GM06990 (cell line): ENCODE measurements at places on chromosomes 12 and 14.

- no peak for DNase-seq
Measured at GRCh38 chr14:54935958-54936357, 33.3 kb upstream of the GCH1 start.

DNA sequence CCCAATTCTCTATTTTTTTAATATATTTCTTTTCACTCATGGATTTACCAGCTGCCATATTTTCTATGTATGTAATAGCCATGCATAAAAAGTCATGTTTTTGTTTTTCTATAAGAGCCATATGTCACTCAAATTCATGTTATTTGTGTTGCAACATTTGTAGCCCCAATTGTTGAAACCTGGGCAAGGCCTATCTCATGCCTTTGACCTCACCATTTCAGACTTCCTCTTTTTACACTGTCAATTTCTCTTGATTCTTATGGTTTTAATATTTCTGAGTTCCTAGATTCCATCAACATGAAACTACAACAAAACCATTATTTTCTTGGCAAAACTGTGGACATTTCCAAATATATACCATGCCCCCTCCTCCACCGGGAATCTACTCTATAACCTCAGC, 647.5 kb downstream of the C12orf50 start:
- DNase-seq: no peak

GRCh38 chr14:91119556-91120311, 5.9 kb downstream of the DGLUCY start:
- DNase-seq: no peak

- DNase-seq: no peak
Measured at GRCh38 chr12:68910128-68910527, 22.8 kb downstream of the CPM start.

DNA sequence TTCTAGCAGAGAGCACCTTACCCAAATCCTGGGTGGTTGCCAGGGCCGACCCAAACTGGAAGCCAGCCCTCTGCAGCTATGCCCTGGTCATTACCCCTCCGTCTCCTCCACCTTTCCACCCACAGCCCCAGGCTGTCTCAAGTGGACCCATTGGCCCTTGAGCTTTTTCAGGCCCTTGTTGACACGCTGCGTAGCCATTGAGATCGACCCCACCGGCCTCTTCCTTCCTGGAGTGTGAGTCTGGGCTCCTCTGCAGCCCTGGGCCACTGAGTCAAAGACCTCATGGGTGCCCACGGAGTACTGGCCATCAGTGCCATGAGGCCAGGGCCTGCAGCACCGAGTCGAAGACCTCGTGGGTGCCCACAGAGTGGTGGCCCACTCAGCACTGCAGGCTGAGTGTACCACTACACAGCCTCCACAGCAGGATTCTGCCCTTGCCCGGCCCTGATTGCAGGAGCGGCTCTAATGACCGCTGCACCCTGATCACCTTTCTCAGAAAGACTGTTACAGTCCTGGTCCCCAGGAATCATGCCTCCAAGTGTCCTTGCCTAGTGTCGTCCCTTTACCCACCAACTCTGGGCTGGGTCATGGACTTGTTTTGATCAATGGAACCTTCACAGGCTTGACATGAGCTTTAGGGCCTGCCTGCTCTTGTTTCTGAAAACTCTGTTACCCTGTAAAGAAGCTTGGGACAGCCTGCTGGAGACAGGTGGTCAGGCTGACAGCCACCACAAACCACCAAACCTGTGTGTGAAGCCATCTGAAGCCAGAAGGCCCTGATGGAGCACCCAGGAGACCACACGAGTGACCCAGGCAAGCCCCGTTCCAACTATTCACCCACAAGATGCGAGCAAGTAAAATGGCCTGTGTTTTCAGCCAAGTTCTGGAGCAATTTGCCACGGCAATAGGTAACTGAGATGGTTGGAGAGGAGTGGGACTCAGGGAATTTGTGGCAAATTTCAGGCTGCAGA, 39.6 kb upstream of the TRAF3 start:
- DNase-seq: no peak

GRCh38 chr14:54211551-54212308, 185.1 kb upstream of the CDKN3 start:
- no peak for DNase-seq

- no peak for DNase-seq
Measured at GRCh38 chr14:74638966-74639365, 26.9 kb upstream of the LTBP2 start.

DNA sequence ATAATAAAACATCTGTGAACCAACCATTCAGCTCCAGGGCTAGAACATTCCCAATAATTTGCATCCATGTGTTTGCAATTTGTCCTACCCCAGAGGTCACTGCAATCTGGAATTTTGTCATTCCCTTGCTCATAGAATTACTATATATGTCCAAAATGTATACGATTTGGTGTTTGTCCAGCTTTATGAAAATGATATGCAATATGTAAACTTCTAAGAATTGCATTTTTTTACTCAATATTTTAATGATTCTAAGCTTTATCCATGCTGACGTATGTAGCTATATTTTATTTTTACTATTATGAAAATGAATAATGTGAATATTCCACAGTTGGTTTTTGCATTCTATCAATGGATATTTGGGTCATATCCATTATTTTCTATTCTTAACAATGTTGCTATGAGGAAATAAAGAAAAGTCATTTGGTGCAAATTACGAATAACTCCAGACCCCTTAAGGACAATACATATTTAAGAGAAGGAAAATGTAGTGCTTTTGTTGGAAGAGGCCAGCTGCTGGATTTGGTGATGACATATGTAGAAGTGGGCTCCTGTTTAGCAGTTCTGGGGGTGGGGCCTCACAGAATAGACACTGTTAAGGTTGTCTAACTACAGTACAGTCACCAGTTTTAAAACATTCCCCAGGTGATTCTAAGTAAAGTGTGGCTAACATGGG, 139.4 kb downstream of the SLC38A4 start:
- DNase-seq: no peak

- no peak for DNase-seq
Measured at GRCh38 chr12:22206111-22206728, 128.3 kb downstream of the ST8SIA1 start.

DNA sequence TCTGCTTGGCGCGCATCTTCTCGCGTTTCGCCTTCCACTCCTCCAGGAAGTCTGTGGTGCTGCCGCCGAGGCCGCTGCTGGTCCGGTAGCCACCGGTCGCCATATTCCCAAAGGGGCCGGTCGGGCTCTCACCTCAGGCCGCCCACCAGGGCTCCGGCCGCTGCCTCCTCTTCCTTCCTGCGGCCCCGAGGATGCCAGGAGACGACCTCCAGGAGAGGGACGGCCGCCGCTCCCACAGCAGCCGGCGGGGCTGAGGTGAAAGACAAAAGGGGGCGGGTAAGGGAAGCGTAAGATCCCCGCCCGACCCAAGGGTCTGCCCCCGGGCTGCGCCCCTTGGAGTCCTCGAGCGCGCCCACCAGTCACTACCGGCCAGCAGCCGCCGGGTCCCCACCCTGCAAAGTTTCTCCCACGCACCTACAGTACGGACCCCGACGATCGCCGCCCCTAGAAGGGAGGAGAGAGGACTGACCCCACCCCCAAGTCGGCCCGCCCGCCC, 574 bp downstream of the PAWR start:
- DNase-seq: no peak

DNA sequence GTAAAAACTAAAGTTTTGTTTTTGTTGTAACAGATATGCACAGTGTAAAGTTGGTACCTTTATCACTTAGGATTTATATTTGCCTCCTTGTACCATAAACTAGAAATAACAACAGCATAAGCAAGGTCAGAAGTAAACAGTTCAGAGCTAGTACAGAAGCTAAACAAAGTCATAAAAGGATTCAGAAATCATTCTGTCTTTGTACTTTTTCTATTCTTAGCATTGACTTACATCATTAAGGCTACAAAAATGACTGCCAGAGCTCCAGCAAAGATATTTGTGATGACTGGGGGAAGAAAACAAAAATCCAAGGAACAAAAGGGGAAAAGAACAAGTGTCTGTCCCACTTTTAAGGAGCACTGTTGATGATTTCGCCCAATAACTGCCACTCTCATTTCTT, 347.2 kb downstream of the CCDC91 start:
- no peak for DNase-seq

DNA sequence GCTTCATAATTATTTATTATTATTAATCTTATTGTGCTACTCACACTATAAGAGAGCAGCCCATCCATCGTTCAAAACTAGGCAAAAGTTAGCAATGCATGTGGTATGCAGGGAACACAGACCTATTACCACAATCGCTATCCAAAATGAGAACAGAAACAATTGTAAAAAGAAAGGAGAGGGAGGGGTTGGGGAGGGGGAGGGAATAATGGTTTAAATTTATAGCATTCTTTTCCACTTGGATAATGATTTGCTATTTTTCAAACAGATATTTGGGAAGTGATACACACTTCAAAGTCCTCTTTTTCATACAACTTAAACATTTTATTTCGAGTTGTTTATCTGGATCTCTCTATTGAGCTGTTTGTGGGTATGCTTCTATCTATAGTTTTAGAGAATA, 248.6 kb upstream of the SOX5 start:
- no peak for DNase-seq

DNA sequence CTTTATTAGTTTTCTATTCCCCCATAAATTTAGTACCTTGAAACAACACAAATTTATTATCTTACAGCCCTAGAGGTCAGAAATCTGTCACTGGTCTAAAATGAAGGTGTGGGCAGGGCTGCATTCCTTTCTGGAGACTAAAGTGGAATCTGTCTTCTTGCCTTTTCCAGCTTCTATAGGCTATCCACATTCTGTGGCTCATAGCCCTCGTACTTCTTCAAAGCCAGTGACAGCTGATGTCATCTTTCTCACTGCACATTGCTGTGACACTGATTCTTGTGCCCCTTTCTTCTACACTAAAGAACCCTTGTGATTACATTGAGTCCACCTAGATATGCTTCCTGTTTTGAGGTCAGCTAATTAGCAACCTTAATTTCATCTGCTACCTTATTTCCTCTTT, 23.2 kb upstream of the DCN start:
- no peak for DNase-seq

DNA sequence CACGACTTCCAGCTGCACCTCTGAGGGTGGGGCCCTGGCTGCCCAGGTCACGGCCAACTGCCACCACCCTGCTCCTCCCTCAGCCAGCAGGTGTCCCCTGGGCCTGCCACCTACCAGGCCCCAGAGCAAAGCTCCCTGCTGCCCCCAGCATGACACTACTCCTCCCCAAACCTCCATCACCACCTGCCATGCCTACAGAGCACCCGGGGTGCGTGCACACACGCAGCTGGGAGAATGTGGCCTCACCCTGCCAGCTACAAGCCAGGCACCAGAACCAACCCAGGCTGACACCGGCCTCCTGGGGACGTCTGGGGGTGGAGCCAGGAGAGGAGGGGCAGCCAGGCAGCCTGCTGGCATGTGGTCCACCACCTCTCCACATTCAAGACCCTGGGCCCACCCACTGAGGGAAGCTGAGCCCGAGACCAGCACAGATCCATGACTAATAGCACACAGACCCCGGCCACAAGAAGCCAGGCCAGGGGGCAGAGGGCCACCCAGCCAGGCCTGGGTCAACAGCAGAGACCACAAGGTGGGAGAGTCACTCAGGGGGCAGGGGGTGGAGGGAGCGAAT, 3.4 kb downstream of the JAG2 start:
- DNase-seq: no peak

DNA sequence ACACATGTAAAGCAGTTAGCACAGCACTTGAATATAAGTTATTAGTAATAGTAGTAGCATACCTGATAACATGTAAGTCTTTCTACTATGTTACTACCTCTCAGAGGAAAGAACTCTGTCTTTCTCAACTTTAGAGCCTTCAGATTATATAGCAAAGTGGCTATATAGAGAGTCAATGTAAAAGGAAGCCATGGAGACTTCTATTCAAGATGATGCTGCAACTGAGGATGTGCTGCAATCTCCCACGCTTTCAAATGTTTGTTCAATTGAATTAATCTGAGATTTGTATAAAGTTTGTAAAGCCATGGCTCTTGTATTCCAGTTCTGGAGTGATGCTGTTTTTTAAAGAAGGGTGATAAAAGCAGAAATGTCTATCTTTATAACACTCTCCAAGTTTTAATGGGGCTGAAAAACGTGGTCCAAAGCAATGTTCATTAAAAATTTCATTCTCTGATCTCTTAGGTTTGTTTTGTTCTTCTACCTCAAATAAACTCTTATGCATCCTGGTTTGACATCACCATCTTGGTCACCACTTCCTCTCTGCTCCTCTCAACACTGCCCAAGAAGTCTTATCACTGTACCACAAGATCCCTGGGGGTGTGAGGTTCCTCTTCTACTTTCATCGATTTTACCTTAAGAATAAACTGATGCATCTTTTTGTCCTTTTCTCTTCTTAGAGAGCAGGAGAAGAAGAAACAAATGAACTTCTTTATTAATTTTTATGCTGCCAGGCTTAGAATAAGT, 40.6 kb downstream of the C12orf42 start:
- peak; percentile 41 for DNase-seq

DNA sequence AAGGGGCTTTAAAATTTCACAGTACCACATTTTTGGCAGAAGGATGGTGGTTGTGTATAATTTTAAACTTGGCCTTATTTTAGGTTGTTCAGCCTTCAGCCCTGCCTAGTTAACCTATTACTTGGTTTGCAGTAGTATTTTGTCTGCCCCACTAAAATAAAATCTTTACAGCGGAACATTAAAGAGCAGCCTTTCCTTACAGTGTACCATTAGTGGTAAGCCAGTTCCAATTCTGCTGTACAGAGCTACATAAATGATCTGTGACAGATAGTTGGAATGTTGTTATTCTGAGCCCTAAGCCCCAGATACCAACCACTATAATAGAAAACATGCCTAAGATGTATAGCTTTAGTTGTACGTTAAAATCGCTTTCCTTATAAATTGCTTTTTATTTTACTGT, 56.2 kb downstream of the SLC38A6 start:
- no peak for DNase-seq

DNA sequence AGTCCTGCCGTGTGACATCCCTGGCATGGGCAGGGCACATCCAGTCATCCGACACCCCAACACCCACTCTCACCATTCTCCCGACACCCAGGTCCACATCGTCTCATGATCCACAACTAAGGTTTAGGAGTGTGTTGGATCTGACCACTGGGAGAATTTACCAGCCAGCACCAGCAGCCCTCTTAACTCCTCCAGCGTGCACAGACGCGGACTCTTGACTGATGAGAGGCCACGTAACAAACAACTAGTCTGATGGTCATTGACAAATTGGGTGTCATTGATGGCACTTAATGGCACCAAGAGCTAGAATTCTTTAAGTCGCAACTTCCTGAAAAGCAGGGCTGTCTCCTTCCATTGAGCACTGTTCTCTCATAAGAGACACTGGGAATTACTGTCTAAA, 203.0 kb upstream of the SFSWAP start:
- DNase-seq: no peak
